ENCODE measurements at places on chromosomes 7 and 10.

- DNase-seq, result no peak
Measured at GRCh38 chr10:22690158-22690557, 24.2 kb downstream of the PIP4K2A start.

DNA sequence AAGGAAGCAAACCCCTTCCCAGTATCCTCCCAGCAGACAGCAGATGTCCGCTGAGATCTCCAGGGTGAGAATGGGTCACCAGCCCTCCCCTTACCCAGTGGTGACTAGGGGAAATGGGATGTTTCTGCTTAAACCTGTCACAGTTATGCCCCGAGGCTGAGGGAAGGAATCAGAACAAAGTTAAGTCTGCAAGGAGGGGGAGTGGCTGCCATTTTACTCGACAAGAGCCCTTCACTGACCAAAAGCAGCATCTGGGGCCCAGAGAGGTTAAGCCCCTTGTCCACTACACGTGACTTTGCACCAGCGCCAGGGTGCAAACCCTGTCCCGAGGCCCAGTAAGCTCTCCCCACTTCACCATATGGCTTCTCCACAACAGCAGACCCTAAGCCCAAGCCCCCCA is 4.6 kb upstream of the NANOS1 start:
- DNase-seq, result no peak

DNA sequence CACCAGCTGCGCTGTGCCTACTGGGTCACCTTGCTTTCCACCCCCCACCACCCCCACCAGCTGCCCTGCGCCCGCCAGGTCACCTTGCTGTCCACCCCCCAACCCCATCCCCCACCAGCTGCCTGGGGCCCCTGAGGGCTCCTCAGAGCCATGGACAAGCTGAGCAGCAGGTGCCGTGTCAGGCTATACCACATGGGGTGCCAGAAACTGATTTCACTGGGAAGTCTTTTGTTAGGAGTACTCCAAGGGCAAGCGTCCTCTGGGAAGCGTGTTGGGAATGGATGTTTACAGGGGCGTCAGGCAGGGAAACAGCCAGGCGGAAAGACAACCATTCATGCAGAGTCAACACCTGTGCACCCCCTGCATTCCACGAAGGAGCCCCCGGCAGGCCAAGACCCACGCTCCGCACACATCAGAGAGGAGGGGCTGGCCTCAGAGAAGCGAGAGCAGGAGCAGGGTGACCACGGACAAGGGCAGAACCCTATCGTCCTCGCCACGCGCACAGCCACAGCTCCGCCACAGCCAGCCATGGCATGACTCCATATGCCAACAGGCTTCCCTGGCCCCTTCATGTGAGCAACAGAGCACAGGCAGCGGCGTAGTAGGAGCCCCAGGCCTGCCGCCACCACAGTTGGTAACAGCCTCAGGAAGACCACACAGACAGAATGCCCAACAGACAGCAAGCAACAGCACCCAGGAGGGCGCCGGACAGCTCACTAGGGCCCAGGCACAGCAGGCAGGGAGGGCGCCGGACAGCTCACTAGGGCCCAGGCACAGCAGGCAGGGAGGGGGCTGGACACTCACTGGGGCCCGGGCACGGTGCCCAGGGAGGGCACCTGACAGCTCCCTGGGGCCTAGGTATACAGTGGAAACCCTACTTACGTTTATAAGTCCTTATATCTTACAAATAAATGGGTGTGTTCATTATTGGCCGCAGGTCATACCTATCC is 180.8 kb downstream of the MAD1L1 start:
- DNase-seq, result no peak

DNA sequence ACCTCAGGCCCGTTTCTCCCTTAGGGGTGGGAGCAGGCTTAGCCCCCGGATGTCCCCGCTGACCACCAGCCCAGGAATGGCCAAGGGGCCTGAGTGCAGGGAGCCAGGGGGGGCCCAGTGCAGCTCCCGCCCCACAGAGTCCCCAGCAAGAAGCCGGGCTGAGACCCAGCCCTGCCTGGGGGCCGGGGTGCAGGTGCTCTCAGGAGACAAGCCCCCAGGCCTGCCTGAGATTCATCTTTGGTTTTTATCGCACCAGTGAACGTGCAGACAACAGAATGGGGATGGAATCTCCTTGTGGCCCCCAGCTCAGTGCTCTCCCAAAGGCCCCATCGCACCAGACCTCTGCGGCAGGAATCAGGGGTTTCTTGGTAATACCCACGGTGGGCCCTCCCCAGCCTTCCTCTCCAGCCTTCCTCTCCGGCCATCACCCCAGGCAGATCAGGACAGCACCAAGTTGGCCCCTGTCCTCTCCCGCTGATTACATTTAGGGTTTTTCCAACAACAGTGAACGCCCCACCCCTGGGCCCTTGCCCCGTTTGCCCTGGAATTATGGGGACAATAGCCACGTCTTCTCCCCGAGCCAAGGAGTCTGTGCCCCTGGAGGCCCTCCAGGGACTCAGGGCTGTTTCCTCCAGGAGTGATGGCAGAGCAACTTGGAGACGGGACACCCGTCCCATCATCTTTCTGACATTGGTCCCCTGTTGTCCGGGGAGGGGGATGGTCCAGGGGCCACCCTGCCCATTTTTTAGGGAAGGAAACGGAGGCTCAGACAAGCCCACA is 22.4 kb downstream of the ADAP1 start:
- DNase-seq, result no peak

DNA sequence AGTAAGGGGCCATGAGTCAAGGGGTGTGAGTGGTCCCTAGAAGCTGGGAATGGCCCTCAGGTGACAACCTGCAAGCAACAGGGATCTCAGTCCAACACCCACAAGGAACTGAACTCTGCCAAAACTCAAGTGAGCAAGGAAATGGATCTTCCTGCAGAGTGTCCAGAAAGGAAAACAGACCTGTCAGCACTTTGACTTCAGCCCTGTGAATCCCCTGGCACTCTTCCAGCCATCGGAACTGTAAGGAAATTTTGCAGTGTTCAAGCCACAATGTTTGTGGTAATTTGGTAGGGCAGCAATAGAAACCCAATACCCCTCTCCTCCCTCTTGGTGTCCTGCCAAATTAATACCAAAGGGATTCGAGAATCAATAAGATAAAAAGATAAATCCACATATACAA is 6.9 kb downstream of the LYZL1 start:
- DNase-seq, result no peak

- no peak for DNase-seq
Measured at GRCh38 chr7:69377191-69377590, 221.1 kb upstream of the AUTS2 start.

GRCh38 chr7:130269318-130269694 is 2.6 kb downstream of the CPA2 start:
- DNase-seq, result no peak

DNA sequence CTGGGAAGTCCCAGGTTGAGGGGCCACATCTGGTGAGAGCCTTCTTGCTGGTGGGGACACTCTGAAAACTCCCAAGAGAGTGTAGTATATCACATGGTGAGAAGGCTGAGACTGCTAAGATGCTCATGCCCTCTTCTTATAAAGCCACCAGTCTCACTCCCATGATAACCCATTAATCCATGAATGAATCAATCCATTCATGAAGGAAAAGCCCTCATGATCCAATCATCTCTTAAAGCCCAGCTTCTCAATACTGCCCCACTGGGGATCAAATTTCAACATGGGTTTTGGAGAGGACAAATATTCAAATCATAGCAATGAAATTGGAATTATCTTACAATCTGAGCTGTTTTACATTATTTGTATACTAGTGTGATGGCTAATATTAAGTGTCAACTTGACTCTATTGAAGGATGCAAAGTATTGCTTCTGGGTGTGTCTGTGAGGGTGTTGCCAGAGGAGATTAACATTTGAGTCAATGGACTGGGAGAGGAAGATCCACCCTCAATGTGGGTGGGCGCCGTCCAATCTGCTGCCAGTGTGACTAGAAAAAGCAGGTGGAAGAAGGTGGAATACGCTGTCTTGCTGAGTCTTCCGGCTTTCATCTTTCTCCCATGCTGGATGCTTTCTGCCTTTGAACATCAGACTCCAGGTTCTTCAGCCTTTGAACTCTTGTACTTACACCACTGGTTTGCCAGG is 14.3 kb upstream of the UBE2D1 start:
- DNase-seq, result no peak

DNA sequence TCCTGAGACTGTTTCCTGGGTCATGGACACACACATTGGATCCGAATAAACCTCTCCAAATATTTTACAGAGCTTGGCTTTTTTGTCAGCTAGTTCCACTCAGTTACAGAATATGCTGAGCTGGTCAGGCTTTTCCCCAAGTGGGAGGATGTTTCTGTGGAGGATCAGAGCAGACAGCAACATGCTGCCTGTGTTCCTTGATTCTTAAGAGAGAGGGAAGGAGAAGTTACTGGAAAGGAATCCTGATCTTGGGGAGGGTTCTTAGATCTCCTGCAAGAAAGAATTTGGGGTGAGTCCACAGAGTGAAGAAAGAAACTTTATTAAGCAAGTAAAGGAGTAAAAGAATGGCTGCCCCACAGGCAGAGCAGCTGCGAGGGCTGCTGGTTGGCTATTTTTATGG is 76.8 kb upstream of the RPA3 start:
- DNase-seq, result no peak

GRCh38 chr7:129391546-129392171 is 42.6 kb upstream of the STRIP2 start:
- no peak for DNase-seq

DNA sequence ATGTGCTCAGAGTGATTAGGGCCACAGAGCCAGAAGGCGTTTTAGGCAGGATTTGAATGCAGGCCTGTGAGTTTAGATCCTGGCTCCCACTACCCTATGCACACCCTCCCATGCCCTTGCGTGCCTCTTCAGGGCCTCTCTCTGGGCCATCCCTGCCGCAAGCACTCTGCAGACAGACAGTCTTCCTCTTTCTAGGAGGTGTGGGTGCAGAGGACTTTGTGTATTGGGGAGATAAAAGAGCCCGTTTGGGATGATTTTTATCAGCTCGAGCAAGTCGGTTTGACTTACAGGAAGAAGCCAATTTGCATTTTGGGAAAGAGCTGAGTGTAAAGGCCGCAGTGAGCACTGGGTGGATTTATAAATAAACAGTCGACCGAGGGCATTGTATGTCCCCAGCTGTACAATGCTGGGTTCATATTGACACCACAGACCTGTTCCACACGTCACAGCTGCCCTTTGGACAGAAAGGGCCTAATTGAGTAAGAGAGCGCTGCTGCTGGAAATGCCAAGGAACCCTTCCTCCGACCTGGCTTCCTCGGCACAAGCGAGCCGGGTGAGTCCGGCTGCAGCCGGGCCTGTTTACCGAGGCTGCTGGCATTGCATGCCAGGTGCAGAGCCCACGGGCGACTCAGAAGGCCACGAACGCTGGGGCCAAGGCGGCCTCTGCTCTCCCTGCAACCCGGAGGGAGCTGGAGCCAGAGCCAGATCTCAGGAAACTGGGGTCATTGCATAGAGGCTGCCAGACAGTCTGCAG is 25.1 kb downstream of the ZMIZ1 start:
- no peak for DNase-seq

DNA sequence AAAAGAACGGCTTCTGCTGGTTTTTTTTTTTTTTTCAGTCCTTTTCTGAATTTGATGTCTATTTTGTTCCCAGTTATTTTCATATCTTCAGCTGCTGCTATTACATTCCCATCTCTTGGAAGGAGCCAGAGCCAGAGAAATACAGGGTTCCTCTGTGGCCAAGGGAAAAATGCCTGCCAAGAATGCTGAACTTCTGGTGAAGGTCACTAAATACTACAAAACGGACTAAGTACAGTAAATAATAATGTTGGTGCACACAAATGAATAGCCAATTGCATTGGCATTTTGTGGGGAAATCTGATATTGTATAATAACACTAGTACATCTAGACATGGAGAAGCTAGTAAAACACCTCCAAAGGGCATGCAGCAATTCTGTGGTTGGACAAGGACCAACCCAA is 56.3 kb upstream of the ZEB1 start:
- DNase-seq, result no peak
